ENCODE measurements at places on chromosomes 11 and 22. TPM values are rescaled to one million over a fixed set of nuclear protein-coding genes. Genes with fewer than 3 reads are reported as not detected.

The MUC2 gene
- total RNA-seq: not detected

The MMP27 gene
- total RNA-seq: not detected

The CRYBB2 gene
- not detected for total RNA-seq

The RIMBP3B gene
- total RNA-seq: 0.26 TPM

The CASP1 gene
- total RNA-seq: 34.4 TPM

The SCN3B gene
- total RNA-seq: 0.13 TPM

The DRICH1 gene
- 0.31 TPM for total RNA-seq

The OR4D5 gene
- not detected for total RNA-seq

The EFEMP2 gene
- total RNA-seq: 78.6 TPM

The KDM4E gene
- not detected for total RNA-seq

The NFAM1 gene
- under 0.01 TPM for total RNA-seq

The TEX12 gene
- 0.13 TPM for total RNA-seq

The CDC42EP1 gene
- total RNA-seq: 13.6 TPM

The OR1S1 gene
- total RNA-seq: not detected

The POU2AF2 gene
- not detected for total RNA-seq

The TCIRG1 gene
- 69.5 TPM for total RNA-seq

The LRRC32 gene
- total RNA-seq: 126 TPM

The ZNF215 gene
- total RNA-seq: 4.0 TPM

The OR51I2 gene
- total RNA-seq: not detected

The MPZL2 gene
- 0.56 TPM for total RNA-seq

The TBX1 gene
- total RNA-seq: 0.13 TPM

The MSANTD2 gene
- 5.9 TPM for total RNA-seq

The IFTAP gene
- total RNA-seq: 41.5 TPM

The MS4A6A gene
- total RNA-seq: not detected

The LDHAL6A gene
- not detected for total RNA-seq

The TPH1 gene
- 0.12 TPM for total RNA-seq

The SLC15A3 gene
- 9.1 TPM for total RNA-seq

The MCHR1 gene
- total RNA-seq: 0.13 TPM

The TMPRSS4 gene
- under 0.01 TPM for total RNA-seq

The CLTCL1 gene
- 5.1 TPM for total RNA-seq

The LARGE1 gene
- total RNA-seq: 11.8 TPM

The NECTIN1 gene
- 2.4 TPM for total RNA-seq

The RASSF10 gene
- total RNA-seq: not detected

The FOSL1 gene
- total RNA-seq: 24.0 TPM

The WT1 gene
- not detected for total RNA-seq
